ENCODE measurements at places on chromosomes 3 and 15.

DNA sequence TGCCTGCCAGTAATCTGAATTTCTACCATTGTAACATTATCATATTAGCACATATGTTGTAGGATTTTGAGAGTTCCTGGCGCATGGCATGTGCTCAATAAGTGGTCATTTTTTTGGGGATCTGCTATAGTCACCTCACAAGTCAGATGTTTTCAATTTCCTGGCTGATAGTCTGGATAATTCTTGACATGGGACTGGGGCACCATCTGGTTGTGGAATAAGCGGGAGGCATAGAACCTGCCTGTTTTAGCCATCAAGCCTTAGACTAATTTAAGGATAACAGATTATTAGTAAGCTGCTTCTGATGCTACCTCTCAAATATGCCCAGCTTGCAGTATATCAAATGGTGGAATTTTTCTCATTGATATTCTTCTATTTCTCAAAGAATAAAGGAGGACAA is 39.1 kb downstream of the GASK1A start:
- DNase-seq: no peak

DNA sequence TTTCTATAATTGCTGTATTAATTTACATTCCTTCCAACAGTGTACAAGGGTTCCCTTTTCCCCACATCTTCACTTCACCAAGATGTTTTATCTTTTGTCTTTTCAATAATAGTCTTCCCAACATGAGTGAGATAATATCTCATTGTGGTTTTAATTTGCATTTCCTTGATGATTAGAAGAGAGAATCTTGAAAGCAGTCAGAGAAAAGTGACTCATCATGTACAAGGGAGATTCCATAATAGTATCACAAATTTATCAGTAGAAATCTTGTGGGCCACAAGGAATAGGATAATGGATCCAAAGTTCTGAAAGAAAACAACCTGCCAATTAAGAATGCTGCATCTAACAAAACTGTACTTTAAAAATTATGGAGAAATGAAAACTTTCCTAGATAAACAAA is 189.3 kb downstream of the NECTIN3 start:
- DNase-seq: no peak

GRCh38 chr3:149470381-149470780 is 4.1 kb upstream of the TM4SF4 start:
- no peak for DNase-seq

GRCh38 chr3:135071483-135071882 is 276.4 kb downstream of the EPHB1 start:
- DNase-seq: no peak

DNA sequence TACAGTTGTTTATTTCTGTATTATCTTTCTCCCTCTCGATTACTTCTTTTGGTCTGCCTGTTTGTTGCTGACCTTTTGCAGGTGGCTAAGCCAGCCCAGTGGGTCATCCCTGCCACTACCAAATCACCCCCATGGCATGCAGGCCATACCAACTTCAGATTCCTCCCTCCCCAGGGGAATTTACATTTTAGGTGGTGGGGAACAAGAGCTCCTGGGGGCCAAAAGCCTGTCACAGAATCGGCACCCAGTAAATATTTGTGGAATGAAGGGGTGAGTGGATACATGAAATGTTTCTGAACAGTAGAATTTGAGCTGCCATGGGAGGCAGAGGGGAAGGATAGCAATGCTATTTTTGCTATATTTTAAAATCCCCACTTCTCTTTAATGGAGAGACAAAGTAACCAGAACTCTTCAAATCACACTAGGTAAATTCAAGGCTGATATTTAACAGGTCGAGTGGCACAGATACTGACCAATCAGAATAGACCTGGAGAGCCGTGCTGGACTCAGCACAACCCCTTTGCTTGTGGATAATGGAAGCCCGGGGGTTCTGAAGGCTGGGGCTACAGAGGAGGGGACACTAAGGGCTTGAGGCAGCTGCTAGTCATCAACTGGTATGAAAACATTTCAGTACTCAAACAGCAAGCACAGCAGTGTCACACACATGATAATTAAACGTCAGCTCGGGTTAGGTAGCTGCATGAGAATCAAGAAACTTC is 54.3 kb upstream of the SMAD3 start:
- no peak for DNase-seq

- no peak for DNase-seq
Observed at GRCh38 chr15:79644091-79644490, 212.0 kb downstream of the MINAR1 start.

- no peak for DNase-seq
Observed at GRCh38 chr3:161975201-161975600, 478.6 kb downstream of the OTOL1 start.

DNA sequence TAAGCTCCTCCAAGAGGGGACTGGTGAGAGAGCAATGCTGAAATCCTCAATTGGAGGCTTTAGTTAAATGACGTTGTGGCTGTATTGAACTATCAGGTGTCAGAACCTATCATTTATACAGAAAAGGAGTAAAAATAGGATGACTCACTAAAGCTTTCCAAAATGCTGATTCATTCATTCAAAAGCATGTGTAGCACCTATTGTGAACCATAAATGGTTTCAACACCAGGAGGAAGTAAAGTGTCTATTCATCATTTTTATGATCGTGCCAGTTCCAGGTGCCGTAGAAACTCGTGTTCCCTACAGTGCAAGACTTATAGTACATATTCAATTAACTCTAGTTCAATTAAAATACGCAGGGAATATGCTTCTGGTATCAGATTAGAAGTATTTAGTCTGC is 66.5 kb upstream of the ARRDC4 start:
- no peak for DNase-seq

Measured in activated CD4-positive, alpha-beta T cell treated with anti-CD3 and anti-CD28 coated beads for 24 hours (primary cell).